Body of pancreas (tissue), 4 donors: ENCODE measurements at places on chromosomes 13 and 19. TPM values are rescaled to one million over a fixed set of nuclear protein-coding genes. Genes with fewer than 3 reads are reported as not detected.
A peak's percentile ranks its signal among the peaks of the same experiment; 100 is the strongest.

- peaks cover 2% of the 10 kb centered on the region for H3K36me3 ChIP-seq
- H3K27ac ChIP-seq = peak overlapping the region; percentile 98
- H3K4me3 ChIP-seq = peak overlapping the region; percentile 83
These were observed 630 bp downstream of the COQ8B start for GRCh38 chr19:40716031-40716481.

GRCh38 chr13:110221406-110222117 is 85.4 kb downstream of the COL4A1 start:
- DNase-seq = no peak
- H3K27ac ChIP-seq = peak overlapping the region; percentile 3
- H3K36me3 ChIP-seq = no peaks in the 10 kb centered on the region

DNA sequence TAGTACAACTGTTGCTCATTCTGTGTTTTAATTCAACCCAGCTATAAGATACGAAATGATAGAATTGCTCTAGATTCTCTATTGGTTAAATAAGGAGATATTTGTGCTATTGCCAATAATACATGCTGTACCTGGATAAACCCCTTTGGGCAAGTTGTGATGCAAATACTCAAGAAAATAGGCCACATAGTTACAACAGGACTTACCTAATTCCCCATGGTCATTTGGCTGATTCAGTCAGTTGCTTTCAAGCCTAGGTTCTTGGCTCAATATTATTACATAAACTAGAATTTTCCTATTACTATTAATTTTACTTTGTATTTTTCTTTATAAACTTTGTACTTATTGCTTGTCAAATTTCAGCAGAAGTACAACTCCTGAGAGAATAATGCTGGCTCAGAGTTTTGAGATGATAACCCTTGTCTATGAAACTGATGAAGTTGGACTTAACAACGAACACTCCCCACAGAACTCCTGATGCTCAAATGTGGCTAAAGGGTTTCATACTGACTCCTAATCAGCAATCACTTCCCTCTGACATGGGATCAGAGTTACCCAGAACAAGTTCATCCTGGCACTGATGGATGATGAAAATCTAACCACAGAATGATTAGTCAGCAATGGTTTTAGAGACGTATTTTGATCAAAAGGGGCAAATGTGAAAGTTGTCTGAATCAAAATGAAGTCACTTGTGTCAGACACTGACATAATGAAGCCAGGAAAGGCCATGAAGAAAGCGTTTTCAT is 221.1 kb downstream of the ITGBL1 start:
- no peak overlapping the region for H3K27ac ChIP-seq
- no peak overlapping the region for H3K4me3 ChIP-seq
- H3K27me3 ChIP-seq = no peaks in the 10 kb centered on the region

DNA sequence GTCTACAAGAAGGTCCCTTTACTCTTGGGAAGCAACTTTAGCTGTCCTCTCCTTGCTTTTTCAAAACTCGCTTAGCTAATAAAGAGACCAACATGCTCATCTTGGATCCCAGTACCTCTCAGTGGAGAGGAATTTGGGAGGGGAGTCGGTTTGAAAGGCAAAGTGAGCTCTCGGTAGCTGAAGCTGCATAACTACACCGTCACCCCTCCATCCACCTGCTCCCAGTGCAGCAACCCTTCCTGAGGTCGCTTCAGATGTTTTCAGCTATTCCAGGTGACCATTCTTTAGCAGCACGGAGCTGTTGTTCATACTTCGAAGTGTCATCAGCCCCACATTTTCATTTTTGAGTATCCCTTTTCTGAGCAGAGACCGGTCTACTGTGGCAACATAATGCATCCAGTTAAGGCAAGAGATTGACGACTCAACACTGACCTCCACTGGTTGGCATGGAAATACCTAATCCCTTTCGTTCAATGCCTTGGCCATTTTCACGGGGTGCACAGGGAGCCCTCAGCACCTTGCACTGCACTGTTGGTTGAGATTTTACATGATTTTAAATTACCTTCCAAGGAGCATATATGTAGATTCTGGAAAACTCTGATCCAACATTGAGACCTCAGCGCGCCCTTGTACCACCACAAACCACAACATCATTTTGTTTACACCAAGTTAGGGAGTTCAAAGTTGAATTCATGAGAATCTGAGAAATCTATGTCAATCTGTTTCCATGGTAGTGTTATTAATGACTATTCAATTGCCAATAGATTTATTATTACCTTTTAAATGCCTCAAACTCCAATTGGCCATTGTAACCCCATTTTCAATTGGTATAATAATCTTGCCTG is 42.2 kb downstream of the DLEU7 start:
- DNase-seq = peak; percentile 61
- H3K4me1 ChIP-seq = peaks cover 10% of the 10 kb centered on the region
- H3K27me3 ChIP-seq = no peaks in the 10 kb centered on the region

GRCh38 chr13:66506051-66506777 is 723.9 kb downstream of the PCDH9 start:
- no peak overlapping the region for H3K27ac ChIP-seq
- no peak for DNase-seq
- H3K4me3 ChIP-seq = no peak overlapping the region
- no peaks in the 10 kb centered on the region for H3K36me3 ChIP-seq
- no peaks in the 10 kb centered on the region for H3K27me3 ChIP-seq

DNA sequence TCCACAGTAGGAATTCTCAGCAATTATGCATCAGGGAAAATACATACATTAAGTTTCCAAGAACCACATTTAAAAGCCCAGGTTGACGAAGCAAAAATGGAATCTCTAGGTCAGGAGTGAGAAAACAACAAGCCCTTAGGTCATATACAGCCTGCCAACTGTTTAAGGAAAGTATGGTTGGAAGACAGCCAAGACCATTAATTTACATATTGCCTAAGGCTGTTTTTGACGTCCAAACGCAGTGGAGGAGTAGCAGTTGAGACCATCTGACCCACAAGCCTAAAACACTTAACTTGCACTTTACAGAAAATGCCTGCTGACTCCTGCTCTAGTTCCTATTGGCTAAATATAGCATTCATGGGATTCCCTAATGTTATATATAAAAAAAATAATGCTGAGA is 299.0 kb downstream of the ITGBL1 start:
- H3K36me3 ChIP-seq = no peaks in the 10 kb centered on the region
- H3K4me1 ChIP-seq = peaks cover 11% of the 10 kb centered on the region
- no peak overlapping the region for H3K4me3 ChIP-seq
- no peak overlapping the region for H3K27ac ChIP-seq

DNA sequence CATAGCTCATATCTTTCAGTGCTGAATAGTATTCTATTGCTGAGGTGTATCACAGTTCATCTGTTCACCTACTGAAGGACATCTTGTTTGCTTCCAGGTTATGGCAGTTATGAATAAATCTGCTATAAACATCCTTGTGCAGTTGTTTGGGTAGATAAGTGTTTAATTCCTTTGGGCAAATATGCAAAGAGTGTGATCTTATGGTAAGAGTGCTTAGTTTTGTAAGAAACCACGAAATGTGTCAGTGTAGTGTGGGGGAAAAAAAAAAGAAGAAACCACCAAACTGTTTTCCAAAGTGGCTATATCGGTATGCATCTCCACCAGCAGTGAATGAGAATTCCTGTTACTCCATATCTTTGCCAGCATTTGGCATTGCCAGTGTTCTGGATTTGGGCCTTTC is 93.3 kb downstream of the PIBF1 start:
- no peak overlapping the region for H3K27ac ChIP-seq
- no peaks in the 10 kb centered on the region for H3K4me1 ChIP-seq
- H3K36me3 ChIP-seq = no peaks in the 10 kb centered on the region
- no peak overlapping the region for H3K4me3 ChIP-seq
- no peak for DNase-seq

GRCh38 chr13:74683411-74683810 is 549.2 kb upstream of the KLF12 start:
- no peak for DNase-seq
- H3K27ac ChIP-seq = no peak overlapping the region
- H3K4me3 ChIP-seq = no peak overlapping the region
- H3K27me3 ChIP-seq = no peaks in the 10 kb centered on the region
- no peaks in the 10 kb centered on the region for H3K4me1 ChIP-seq
- no peaks in the 10 kb centered on the region for H3K36me3 ChIP-seq

GRCh38 chr13:37701306-37701705 is 102.7 kb upstream of the POSTN start:
- H3K27me3 ChIP-seq = no peaks in the 10 kb centered on the region
- no peaks in the 10 kb centered on the region for H3K4me1 ChIP-seq
- H3K36me3 ChIP-seq = no peaks in the 10 kb centered on the region
- DNase-seq = no peak
- H3K4me3 ChIP-seq = no peak overlapping the region

GRCh38 chr19:36152352-36153091 is at the start of gene COX7A1:
COX7A1 (minus strand) TSS chr19:36152447; CDS start chr19:36152407, 40 bp downstream.
- no peak within 1 kb of the TSS for H3K4me3 ChIP-seq
- H3K36me3 ChIP-seq = peaks cover 13% of the 10 kb centered on the region
- H3K4me1 ChIP-seq = peaks cover 4% of the 10 kb centered on the region
- peak; percentile 62 for DNase-seq
- no peaks in the 10 kb centered on the region for H3K27me3 ChIP-seq

GRCh38 chr19:49718511-49718910 is 27.6 kb downstream of the CPT1C start:
- no peak for DNase-seq
- H3K36me3 ChIP-seq = no peaks in the 10 kb centered on the region
- no peaks in the 10 kb centered on the region for H3K4me1 ChIP-seq
- no peaks in the 10 kb centered on the region for H3K27me3 ChIP-seq

DNA sequence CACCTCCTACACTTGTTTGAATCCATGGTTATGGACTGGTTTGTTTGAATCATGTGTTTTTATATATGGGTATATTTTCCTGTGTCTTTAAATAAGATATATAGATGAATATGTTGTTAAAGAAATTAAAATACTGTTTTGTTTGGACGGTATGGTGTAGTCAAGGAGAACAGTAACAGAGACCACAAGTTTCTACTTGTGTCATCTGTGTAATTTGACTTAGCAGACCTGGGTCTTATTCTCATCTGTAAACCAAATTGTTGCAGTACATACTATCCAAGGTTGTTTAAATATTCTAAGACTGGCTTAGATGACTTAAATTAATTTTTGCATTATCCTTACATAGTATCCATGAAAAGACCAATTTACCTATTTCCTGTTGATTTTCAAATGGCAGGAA is 361.1 kb upstream of the SLITRK1 start:
- H3K36me3 ChIP-seq = no peaks in the 10 kb centered on the region
- DNase-seq = no peak
- H3K4me3 ChIP-seq = no peak overlapping the region
- no peak overlapping the region for H3K27ac ChIP-seq
- H3K4me1 ChIP-seq = no peaks in the 10 kb centered on the region

DNA sequence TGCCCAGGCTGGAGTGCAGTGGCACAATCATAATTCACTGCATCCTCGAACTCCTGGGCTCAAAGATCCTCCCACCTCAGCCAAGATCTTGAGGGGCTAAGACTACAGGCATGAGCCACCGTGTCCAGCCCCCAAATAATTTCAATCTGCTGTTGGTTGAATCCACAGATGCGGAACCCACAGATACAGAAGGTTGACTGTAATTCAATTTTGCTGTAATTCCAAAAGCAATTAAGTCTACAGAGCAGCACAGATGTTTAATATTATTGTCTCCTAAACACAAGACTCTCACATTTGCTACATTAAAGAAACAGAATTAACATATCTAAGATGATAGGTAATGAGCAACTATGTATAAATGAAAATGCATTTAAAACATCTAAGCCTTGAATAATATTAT is 75.6 kb downstream of the MIPEP start:
- H3K27ac ChIP-seq = no peak overlapping the region
- no peak overlapping the region for H3K4me3 ChIP-seq
- no peaks in the 10 kb centered on the region for H3K27me3 ChIP-seq
- DNase-seq = no peak
- no peaks in the 10 kb centered on the region for H3K36me3 ChIP-seq
- no peaks in the 10 kb centered on the region for H3K4me1 ChIP-seq

- H3K4me3 ChIP-seq = no peak overlapping the region
- H3K27me3 ChIP-seq = no peaks in the 10 kb centered on the region
- no peaks in the 10 kb centered on the region for H3K36me3 ChIP-seq
- no peak overlapping the region for H3K27ac ChIP-seq
These were observed 28.1 kb downstream of the BRD4 start for GRCh38 chr19:15304140-15304705.

GRCh38 chr19:40805258-40805868 is 6.4 kb downstream of the EGLN2 start:
- no peak overlapping the region for H3K4me3 ChIP-seq
- no peaks in the 10 kb centered on the region for H3K27me3 ChIP-seq
- peaks cover 81% of the 10 kb centered on the region for H3K4me1 ChIP-seq
- H3K27ac ChIP-seq = peak overlapping the region; percentile 67
- no peaks in the 10 kb centered on the region for H3K36me3 ChIP-seq

- no peaks in the 10 kb centered on the region for H3K36me3 ChIP-seq
- no peak for DNase-seq
- no peak overlapping the region for H3K27ac ChIP-seq
These were observed 6.6 kb upstream of the ZNF428 start for GRCh38 chr19:43625918-43626579.

DNA sequence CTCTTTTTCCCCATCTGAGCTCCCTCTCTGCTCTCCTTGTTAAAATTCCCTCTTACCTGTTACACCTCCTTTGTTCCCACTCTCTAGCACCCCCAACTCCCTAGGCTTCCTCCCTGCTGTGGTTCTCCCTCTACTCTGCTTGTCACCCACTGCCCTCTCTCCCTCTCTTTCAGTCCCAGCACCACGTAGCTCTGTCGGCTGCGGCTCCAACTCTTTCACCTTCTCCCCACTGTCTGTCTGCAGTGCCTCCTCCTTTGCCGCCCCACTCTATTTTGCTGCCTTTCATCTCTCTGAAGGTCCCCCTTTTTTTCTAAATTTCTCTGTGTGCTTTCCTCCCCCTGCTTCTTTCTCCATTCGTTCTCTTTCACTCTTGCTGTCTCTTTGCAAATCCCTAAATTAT is 1.1 kb downstream of the ZNF836 start:
- H3K4me1 ChIP-seq = peaks cover 6% of the 10 kb centered on the region
- peak overlapping the region; percentile 85 for H3K27ac ChIP-seq
- DNase-seq = no peak
- peak overlapping the region; percentile 46 for H3K4me3 ChIP-seq

- no peak overlapping the region for H3K27ac ChIP-seq
- H3K4me3 ChIP-seq = no peak overlapping the region
- H3K27me3 ChIP-seq = no peaks in the 10 kb centered on the region
- H3K4me1 ChIP-seq = no peaks in the 10 kb centered on the region
- DNase-seq = peak; percentile 12
- no peaks in the 10 kb centered on the region for H3K36me3 ChIP-seq
These were observed 50.0 kb downstream of the PIN1 start for GRCh38 chr19:9885077-9885552.

Gene INSL3
- not detected for total RNA-seq

Gene GPR4
- total RNA-seq = 1.3 TPM

Gene PDE4C
- total RNA-seq = under 0.01 TPM

Gene PGLYRP1
- not detected for total RNA-seq

Gene PBX4
- 1.6 TPM for total RNA-seq

Gene EPSTI1
- 1.6 TPM for total RNA-seq

Gene MBOAT7
- 40.5 TPM for total RNA-seq

Gene RAB3D
- 47.1 TPM for total RNA-seq

Gene C5AR1
- 2.6 TPM for total RNA-seq

Gene SLC6A16
- 0.99 TPM for total RNA-seq

Gene CEACAM1
- 2.3 TPM for total RNA-seq

Gene BRME1
- 4.9 TPM for total RNA-seq
